ENCODE measurements at places on chromosomes 1 and 21.

- DNase-seq = no peak
These were observed 12.3 kb downstream of the CAPN9 start for GRCh38 chr1:230759369-230760065.

- DNase-seq = no peak
These were observed 54.6 kb downstream of the S100B start for GRCh38 chr21:46550116-46550941.

DNA sequence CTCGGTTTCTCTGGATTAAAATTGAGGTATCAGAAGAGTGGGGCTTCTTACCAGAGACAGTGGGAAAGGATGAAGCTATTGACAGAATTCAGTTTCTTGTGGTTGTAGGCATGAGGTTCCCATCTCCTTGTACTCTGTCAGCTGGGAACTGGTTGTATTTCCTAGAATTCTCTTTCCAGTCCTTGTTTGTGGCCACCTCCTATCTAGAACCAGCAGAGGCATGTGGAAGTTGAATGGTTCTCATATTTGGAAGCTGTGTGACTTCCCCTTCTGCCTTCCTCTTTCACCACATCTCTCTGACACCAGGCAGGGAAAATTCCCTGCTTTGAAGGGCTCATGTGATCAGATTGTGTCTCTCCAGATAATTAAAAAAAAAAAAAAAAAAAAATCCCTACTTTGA is 457.7 kb upstream of the ADAMTS5 start:
- DNase-seq = peak; percentile 61

DNA sequence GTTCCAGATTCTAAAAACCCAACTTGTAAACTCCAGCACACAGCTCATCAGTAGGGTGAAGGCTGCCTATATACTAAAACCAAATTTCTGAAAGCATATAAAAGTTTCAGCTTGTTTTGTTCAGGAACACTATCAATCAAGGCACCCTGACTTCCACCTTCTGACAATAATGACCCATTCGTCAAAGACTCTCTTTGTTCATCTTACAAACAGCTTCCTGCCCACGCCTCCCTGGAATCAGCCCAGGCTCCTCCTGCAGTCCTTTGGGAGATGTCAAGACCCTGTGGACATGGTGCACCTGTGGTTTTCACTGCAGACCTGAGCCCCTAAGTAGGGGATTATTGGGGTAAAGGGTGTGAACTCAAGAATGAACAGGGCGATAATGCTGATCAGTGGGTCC is 178.9 kb upstream of the CAMK1G start:
- peak; percentile 29 for DNase-seq

DNA sequence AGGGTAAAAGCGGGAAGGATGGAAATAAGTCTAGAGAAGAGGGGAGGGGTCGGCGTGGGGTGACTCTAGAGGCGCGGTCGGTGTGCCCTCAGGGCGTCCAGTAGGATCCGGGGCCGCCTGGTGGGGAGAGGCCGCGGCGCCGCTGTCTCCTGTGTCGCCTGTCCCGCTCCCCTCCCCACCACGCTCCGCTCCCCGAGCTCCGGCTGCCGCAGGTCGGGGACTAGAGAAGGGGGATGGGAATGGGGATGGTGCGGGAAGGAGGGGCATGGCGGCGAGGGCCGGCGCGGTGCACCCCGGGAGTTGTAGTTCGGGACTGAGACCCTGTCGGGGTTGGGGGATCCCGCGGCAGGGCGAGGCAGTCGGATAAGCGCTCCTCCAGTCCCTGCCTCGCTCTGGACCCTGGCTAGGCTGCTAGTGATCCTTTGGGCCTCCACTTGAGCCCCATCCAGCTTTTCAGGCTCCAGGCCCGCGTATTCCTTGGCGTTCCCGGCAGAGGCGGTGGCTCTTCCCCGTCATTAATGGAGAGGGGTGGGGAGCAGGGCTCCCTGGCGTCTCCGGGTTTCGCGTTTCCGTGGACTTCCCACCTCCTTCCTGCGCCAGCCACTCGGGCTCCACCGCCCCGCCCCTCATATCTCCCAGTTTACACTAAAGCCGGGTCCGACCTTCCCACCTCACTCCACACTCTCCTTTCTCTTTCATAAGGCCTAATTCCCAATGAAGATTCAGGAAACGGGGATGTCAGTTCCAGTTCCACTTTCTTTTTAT is at the start of gene ENTREP3:
Gene ENTREP3 (minus strand): TSS at position 241 of the 765 bp plus-strand sequence. CDS start 606 bp downstream, outside the sequence.
- DNase-seq = peak; percentile 80

DNA sequence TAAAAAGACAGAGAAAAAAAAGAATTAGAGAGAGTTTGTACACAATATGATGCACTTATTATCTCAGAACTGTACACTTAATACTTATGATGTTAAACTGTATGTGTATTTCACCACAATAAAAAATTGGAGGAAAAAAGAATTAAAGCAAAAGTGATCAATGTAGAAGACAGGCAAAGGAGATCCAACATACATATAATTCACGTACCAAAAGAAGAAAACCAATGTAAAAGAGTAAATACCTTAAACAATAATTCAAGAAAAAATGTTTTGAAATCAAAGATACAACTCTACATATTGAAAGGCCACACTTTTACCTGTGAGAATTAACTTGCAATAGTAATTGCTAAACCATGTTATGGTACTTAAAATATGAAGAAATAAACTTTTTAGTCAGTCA is 9.8 kb upstream of the PGLYRP3 start:
- no peak for DNase-seq

GRCh38 chr21:36087362-36088138 is 17.7 kb downstream of the CBR1 start:
- no peak for DNase-seq

GRCh38 chr1:222339376-222339947 is 208.4 kb downstream of the HHIPL2 start:
- no peak for DNase-seq

GRCh38 chr21:42253466-42253865 is 34.5 kb downstream of the ABCG1 start:
- DNase-seq = no peak

- no peak for DNase-seq
These were observed 189.6 kb upstream of the ZRANB2 start for GRCh38 chr1:71270394-71270915.

DNA sequence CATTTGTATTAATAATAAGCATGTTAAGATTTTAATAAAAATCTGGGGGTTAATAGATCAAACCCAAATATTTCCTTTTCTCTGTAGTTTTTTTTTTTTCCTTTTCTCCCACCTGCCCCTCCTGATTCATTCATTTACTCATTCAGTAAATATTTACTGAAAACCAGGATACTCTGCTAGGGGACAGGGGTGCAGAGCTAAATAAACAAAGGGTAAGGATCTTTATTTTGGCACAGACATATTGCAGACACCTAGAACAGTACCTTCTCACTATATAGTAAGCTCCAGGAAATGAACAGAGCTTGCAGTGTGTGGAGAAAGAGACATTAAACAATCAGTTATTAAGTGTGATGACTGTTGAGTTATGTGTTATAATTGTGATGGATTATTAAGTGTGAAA is 60.9 kb downstream of the AK5 start:
- no peak for DNase-seq

DNA sequence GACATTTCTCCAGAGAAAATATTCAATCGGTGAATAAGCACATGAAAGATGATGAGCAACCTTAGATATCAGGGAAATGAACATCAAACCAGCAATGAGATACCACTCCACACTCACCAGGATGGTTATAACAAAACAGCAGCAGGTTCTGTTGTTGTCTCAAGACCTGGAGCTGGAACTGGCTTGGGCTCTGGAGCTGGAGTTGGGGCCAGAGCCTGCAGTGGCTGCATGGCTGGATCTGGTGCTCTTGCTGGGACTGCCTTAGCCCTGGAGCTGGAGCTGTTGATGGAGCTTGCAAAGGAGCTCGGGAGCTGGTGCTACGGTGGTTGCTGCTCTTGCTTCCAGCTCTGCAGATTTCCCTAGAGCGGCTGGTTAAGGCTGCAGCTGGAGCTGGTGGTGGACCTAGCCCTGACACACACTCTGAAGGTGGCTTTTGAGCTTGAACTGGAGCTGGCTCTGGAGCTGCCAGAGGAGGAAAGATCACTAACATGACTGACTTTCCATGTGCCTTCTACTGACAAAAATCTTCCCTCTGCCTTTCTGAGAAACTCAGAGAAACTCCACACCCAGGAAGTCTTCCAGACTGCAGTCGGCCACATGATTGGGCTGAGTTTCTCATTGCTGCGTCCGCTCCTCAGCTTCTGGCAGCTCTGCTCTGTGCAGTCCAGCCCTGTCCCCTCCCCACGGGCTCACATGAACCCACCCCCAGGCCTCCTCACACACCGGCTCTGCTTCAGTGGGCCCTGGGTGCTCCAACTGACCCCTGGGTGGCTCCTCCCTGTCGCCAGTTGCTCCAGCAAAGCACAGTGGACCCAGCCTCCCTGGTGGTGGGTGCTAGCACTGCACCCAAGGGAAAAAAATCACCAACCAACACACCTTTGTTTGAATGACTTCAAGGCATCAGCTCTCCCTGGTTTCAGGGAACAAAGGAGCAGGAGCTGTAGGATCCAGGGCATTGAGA is 139.1 kb upstream of the FMN2 start:
- no peak for DNase-seq

DNA sequence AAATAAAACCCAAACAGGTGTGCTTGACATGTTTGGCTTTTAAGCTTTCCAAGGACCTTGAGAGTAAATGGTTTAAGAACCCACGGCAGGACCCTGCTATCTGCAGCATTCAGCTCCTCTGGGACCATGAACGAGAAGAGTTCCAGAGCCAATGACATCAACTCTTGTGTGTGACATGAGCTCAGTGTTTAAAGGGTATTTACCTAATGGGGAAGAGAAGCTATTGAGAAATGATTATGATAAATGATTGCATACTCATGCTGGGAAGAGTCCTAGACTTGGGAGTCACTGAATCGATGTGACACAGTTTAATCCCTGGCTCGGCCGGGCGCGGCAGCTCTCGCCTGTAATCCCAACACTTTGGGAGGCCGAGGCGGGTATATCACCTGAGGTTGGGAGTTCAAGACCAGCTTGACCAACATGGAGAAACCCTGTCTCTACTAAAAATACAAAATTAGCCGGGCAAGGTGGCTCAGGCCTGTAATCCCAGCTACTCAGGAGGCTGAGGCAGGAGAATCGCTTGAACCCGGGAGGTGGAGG is 55.4 kb downstream of the KANK4 start:
- no peak for DNase-seq

GRCh38 chr1:212070720-212071302 is 35.3 kb downstream of the DTL start:
- peak; percentile 81 for DNase-seq

DNA sequence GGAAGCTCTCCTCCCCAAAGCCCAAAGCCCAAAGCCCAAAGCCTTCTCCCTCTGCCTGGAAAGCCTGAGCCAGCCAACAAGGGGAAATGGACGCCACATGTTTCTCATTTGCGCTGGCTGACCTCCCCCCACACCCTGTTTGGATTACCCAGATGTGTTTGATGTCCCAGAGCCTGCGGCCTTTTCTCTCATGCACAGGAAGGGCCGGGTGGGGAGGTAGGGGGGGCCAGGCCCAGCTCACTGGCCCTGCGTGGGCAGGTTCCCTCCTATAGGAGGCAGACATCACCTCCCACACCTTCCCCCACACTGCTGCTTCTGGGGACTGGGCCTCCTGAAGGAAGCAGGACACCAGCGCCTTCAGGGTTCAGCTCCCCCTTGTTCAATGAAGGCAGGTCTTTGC is 116.3 kb downstream of the NAV1 start:
- peak; percentile 50 for DNase-seq

DNA sequence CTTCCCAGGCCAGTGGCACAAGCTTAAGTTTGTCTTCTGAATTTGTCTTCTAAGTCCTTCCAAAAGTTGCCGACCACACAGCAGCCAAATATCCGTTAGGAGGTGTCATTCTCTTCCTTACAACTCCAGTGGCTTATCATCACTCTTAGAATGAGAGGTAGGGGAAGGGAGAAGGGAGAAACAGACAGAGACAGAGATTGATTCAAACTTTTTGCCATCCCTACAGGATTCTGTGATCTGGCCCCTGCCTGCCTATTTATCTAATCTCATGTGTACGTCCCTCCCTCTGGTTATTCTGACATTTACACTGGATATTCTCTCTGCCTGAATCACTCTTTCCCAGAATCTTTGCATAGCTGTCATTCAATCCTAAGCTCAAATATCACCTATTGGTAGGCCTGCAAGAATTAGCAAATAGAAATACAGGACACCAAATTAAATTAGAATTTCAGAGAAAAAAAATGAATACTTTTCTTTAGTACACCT is 488 bp upstream of the GNL2 start:
- no peak for DNase-seq

GRCh38 chr21:43754948-43755781 is 20.9 kb downstream of the CSTB start:
- DNase-seq = no peak

DNA sequence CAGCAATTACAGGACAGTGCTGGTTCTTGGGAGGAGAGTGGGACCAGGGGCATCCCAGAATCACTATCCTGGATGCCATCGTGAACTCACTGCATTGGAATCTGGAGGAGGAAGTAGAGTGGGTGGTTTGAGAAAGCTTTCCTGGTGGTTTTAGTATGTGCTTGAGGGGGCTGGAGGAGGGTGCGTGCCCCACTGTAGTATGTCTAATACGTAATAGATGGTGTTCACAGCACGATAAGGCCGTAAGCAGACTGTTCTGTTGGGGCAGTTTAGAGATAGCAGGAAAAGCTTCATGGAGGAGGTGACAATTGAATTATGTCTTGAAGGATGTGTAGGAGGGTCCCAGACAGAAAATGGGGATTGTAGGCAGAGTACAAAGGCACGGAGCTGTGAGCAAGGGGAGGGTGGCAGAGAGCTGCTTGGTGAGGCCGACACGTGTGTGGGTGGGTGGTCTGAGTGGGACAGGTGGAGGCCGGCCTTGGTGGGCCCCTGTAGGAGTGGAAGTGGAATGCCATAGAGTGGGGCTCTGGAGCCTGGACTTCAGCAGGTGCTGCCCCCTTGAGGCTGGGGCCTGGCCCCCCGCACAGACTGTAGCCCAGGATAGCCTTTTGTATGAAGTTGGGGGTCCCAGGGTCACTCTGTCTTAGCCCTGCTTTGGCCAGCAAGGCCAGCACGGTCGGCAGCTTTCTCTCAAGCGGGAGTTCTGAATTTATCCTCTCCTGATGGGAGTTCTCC is 37.0 kb downstream of the IL6R start:
- peak; percentile 81 for DNase-seq

DNA sequence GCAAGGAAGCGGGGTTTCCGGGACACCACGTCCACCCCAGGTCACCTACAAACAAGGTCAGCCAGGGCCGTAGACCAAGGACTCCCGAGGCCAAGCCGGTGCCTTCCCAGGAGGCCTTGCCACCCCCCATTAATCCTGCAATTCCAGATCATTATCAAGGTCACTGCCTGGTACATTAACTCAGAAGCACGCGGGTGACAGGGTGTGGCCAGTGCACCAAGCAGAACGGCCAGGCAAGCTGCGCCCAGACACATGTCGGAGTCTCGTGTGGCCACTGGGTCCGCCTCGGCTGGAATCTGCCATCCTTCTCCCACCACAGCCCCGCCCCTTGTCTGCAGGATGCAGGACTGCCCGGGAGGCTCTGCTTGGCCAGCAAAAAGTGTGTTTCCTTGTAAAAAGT is 144.7 kb downstream of the PRDM16 start:
- DNase-seq = no peak

GRCh38 chr1:235783148-235783776 is 83.4 kb downstream of the LYST start:
- DNase-seq = peak; percentile 75

- no peak for DNase-seq
These were observed 51.3 kb downstream of the KRTAP19-8 start for GRCh38 chr21:30986965-30987364.

- DNase-seq = peak; percentile 68
These were observed 14.1 kb upstream of the NUF2 start for GRCh38 chr1:163307479-163308171.

GRCh38 chr1:164559342-164560051 is 513 bp downstream of the PBX1 start:
- DNase-seq = peak; percentile 39

Measured in fibroblast of pulmonary artery (primary cell).